ENCODE measurements at places on chromosomes 7 and 10. TPM values are rescaled to one million over a fixed set of nuclear protein-coding genes. Genes with fewer than 3 reads are reported as not detected.

- H3K4me3 ChIP-seq = no peak overlapping the region
- no peak for DNase-seq
- H3K36me3 ChIP-seq = no peaks in the 10 kb centered on the region
- H3K4me1 ChIP-seq = peaks cover 8% of the 10 kb centered on the region
- H3K27me3 ChIP-seq = no peaks in the 10 kb centered on the region
These were observed 84.5 kb downstream of the SRPK2 start for GRCh38 chr7:105304040-105304895.

- no peaks in the 10 kb centered on the region for H3K27me3 ChIP-seq
- H3K27ac ChIP-seq = no peak overlapping the region
- H3K4me3 ChIP-seq = no peak overlapping the region
- no peaks in the 10 kb centered on the region for H3K4me1 ChIP-seq
These were observed 8.3 kb upstream of the GNAT3 start for GRCh38 chr7:80520199-80520598.

Gene CDC14C
- not detected for total RNA-seq

DNA sequence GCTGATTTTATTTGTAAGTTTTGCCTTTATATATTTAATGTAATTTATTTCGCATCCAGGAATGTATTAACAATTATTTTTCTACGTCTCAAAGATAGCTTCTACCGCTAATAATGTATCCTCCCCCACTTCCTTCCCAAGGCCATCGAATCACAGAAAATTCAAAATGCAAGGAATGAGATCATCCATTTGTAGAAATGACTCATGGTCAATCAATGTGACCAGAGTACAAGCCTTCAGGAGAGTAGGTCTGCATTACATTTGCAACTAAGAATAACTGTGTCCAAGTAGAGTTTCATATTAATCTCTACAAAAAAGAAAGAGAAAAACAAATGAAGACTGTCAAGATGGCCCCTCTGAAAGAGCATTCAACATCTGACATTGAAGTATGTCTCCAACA lies 205.9 kb upstream of the PHF14 start:
- no peaks in the 10 kb centered on the region for H3K4me1 ChIP-seq
- H3K4me3 ChIP-seq = no peak overlapping the region
- no peaks in the 10 kb centered on the region for H3K36me3 ChIP-seq
- DNase-seq = no peak
- no peaks in the 10 kb centered on the region for H3K27me3 ChIP-seq
